ENCODE measurements at places on chromosomes 5 and 9. TPM values are rescaled to one million over a fixed set of nuclear protein-coding genes. Genes with fewer than 3 reads are reported as not detected.

- no peaks in the 10 kb centered on the region for H3K4me1 ChIP-seq
- no peaks in the 10 kb centered on the region for H3K36me3 ChIP-seq
- no peak overlapping the region for H3K27ac ChIP-seq
- H3K4me3 ChIP-seq = no peak overlapping the region
Observed at GRCh38 chr9:104780796-104781395, 17.0 kb downstream of the NIPSNAP3B start.

- DNase-seq = no peak
- no peak overlapping the region for H3K27ac ChIP-seq
- no peaks in the 10 kb centered on the region for H3K4me1 ChIP-seq
- no peak overlapping the region for H3K4me3 ChIP-seq
Observed at GRCh38 chr9:18768951-18769622, 263.9 kb downstream of the SAXO1 start.

Gene LCN6
- not detected for total RNA-seq

DNA sequence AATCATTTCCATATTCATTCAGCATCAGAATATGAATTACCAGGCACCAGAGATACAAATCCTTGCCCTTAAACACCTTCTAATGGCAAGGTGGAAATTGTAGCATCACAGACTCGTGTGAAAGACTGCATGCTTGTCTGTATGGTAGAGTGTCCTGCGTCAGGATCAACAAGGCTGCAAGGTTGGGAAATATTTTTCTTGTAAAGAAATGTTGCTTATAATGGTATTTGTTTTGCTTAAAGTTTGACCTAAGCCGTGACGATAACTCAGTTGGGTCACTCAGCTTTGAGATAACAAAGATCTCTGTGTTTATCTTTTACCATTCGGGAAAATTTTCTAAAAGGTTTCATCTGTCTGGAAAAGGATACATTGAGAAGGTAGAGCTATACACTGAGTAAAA lies 87.6 kb downstream of the BASP1 start:
- no peaks in the 10 kb centered on the region for H3K27me3 ChIP-seq
- no peak for DNase-seq
- H3K27ac ChIP-seq = no peak overlapping the region
- no peak overlapping the region for H3K4me3 ChIP-seq

Gene RPP25L
- total RNA-seq = 51.1 TPM

DNA sequence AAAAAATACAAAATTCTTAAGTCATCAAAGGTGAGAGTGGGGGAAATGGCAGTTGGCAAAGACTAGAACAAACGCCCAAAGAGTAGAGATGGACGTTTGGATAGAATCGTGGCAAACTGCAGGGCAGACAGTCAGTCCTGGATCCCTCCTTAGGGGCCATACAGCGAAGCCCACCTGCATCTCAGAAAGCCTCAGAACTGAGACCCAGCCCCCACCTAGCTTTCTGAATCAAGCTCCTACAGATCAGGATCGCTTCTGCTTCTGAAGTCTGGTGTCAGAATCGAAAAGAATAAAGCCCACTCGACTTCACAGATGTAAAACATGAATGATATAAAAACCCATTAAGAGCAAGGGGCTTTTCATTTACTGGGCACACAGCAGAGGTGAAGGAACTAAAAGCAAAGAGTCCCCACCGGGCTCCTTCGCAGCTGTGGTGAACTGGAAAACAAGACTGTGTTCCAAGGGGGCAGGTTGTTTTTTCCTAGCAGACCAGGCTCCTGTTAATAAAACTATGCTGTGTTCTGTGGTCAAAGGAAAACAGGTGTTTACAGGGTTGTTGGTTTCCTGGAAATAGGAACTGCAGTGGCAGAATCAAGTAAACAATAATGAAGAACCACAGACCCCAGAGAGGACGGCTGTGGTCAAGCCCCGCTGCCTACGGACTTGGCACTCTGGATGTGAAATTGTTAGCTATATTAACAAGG lies 91.8 kb downstream of the TLE1 start:
- no peak overlapping the region for H3K4me3 ChIP-seq
- H3K36me3 ChIP-seq = no peaks in the 10 kb centered on the region
- no peaks in the 10 kb centered on the region for H3K4me1 ChIP-seq
- no peak overlapping the region for H3K27ac ChIP-seq

DNA sequence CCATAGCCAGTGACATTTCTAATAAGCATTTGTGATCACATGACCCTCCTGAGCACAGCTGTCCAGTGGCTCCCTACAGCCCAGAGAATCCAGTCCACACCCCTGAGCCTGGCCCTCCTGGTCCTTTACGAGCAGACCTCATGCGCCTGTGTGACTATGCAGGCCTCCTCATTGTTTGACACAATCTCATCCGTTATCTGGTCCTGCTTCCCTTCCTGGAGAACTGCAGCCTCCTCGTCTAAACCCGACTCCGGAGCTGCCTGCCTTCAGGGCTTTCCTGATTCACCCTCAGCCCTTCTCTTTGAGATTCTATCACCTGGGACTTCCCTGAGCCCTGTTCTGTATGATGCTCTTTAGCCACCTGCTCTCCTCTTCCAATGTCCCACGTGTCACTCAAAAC lies 79.7 kb downstream of the GPR21 start:
- no peak overlapping the region for H3K27ac ChIP-seq
- no peak overlapping the region for H3K4me3 ChIP-seq
- H3K4me1 ChIP-seq = no peaks in the 10 kb centered on the region

Gene PCDHGB3
- 0.10 TPM for total RNA-seq

DNA sequence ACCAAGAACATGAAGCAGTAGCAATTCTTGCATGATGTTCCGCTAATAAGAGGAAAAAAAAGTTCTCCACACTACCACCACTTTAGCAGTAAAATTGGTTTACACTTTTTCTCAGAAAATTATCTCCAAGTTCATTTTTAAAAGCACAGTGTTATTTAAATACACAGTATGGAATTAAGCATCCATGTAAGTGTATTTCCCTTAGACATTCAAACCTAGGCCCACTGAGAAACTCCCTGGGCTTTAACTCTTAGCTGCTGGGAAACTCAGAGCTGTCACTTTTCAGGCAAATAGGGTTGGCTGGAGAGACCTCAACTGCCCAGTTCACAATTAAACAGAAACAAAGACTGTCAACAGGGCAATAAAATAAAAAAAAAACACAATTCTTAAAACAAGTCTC lies 2.7 kb downstream of the GNAQ start:
- no peak for DNase-seq
- H3K27me3 ChIP-seq = no peaks in the 10 kb centered on the region
- peaks cover 18% of the 10 kb centered on the region for H3K4me1 ChIP-seq
- no peak overlapping the region for H3K27ac ChIP-seq
- H3K36me3 ChIP-seq = no peaks in the 10 kb centered on the region
- no peak overlapping the region for H3K4me3 ChIP-seq

Gene NUDT2
- 39.3 TPM for total RNA-seq

Gene TRIM23
- 12.2 TPM for total RNA-seq
